ENCODE measurements at places on chromosomes 2 and 18. TPM values are rescaled to one million over a fixed set of nuclear protein-coding genes. Genes with fewer than 3 reads are reported as not detected.

ONECUT2 gene
- not detected for polyA plus RNA-seq

RASGRP3 gene
- 118 TPM for polyA plus RNA-seq

STPG4 gene
- not detected for polyA plus RNA-seq

ATP6V1C2 gene
- 0.65 TPM for polyA plus RNA-seq

CCDC74B gene
- not detected for polyA plus RNA-seq

FSHR gene
- polyA plus RNA-seq = not detected

BIN1 gene
- polyA plus RNA-seq = 103 TPM

LOXL3 gene
- not detected for polyA plus RNA-seq

CRYGC gene
- not detected for polyA plus RNA-seq

LYPD6B gene
- 6.7 TPM for polyA plus RNA-seq

SRD5A2 gene
- polyA plus RNA-seq = not detected

CENPA gene
- not detected for polyA plus RNA-seq

TTC27 gene
- 25.9 TPM for polyA plus RNA-seq

VWA3B gene
- not detected for polyA plus RNA-seq

DLGAP1 gene
- 0.32 TPM for polyA plus RNA-seq

DSC3 gene
- polyA plus RNA-seq = not detected

ATG16L1 gene
- polyA plus RNA-seq = 8.8 TPM

STK36 gene
- polyA plus RNA-seq = 3.4 TPM

SNORC gene
- not detected for polyA plus RNA-seq

RAB6C gene
- not detected for polyA plus RNA-seq

AOX1 gene
- 0.45 TPM for polyA plus RNA-seq

KHK gene
- polyA plus RNA-seq = 5.5 TPM

ALPP gene
- polyA plus RNA-seq = 0.69 TPM

G6PC2 gene
- polyA plus RNA-seq = not detected

TCF7L1 gene
- polyA plus RNA-seq = 0.35 TPM

LDAH gene
- polyA plus RNA-seq = 12.8 TPM

RUFY4 gene
- polyA plus RNA-seq = not detected

KCNS3 gene
- not detected for polyA plus RNA-seq

CAPG gene
- polyA plus RNA-seq = 247 TPM

MYCN gene
- not detected for polyA plus RNA-seq

KLHL29 gene
- polyA plus RNA-seq = not detected

KATNAL2 gene
- polyA plus RNA-seq = 5.0 TPM

ALPG gene
- not detected for polyA plus RNA-seq

PTPRN gene
- polyA plus RNA-seq = not detected

CHRND gene
- polyA plus RNA-seq = not detected

Measured in naive B cell (primary cell).